ENCODE measurements at places on chromosomes 16 and 17.
A peak's percentile ranks its signal among the peaks of the same experiment; 100 is the strongest.

DNA sequence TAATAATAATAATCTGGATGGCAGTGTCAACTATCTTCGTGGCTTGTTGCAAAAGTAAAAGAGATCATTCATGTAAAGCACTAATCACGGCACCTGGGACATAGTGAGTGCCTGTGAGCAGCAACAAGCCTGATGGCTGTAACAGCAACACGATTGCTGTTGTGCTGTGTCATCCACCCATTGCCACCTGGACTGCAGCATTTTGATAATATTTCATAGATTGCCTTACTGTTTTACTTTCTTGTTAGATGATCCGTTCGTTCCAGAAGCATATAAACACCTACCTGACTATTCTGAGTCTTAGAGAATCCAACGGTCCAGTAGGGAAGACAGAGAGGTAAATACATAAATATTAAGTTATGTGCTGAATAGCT, 3.1 kb upstream of the MRPS23 start:
- no peak for DNase-seq

GRCh38 chr16:84270071-84270470, 24.6 kb upstream of the WFDC1 start:
- no peak for DNase-seq

DNA sequence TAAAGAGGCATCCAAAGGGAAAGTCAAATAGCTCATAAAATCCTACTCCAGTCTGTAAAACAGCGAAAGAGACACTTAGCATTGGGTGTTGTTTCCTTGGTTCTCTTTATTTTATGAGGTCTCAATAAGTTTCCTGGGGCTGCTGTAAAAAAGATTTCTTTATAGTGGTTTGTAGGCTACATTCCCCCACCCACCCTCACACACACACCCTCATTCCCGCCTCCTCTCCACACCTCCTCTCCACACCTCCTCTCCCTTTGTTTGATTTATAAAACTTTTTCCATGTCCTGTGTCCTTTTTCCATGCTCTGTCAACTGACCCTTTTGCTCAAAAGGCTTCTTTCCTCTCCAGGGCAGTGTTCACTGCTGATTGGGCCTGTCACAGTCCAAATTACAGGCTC, 178.9 kb upstream of the SOX9 start:
- DNase-seq, result no peak

GRCh38 chr17:68441070-68441770, 16.1 kb downstream of the WIPI1 start:
- DNase-seq, result no peak

DNA sequence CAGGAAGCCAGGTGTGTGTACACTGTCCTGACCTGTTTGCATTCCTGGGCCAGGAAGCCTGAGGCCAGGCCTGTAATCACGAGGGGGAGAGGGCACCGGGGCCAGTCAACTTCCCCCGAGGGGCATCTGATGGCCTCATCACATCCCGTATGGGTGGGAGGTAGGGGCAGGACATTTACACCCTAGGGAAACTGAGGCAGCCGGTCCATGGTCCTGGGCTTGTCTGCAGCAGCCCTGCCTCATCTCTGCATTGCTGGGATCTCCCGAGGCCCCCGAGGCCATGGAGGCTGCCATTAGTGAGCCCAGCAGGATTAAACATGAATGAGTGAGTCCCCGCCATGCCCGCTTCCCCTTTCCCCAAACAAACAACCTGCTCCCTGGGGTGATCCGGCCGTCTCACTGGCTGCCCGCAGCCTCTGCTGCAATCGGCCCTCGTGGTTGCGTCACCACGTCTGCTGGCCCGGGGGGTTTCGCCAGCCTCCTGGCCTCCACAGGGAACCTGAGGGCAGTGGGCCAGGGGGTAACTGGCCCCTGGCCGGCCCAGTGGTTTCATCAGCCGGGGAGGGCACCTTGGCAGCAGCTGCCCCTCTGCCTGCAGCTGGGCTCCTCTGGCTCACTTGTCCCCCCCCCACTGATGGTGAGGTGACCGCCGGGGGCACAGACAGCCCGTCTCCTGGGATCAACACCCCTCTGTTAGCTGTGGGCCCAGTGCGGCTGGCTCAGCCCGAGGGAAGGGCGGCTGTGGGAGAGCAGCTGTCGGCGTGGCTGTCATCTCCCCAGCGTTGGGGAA, 88.3 kb upstream of the GSE1 start:
- DNase-seq, result no peak

DNA sequence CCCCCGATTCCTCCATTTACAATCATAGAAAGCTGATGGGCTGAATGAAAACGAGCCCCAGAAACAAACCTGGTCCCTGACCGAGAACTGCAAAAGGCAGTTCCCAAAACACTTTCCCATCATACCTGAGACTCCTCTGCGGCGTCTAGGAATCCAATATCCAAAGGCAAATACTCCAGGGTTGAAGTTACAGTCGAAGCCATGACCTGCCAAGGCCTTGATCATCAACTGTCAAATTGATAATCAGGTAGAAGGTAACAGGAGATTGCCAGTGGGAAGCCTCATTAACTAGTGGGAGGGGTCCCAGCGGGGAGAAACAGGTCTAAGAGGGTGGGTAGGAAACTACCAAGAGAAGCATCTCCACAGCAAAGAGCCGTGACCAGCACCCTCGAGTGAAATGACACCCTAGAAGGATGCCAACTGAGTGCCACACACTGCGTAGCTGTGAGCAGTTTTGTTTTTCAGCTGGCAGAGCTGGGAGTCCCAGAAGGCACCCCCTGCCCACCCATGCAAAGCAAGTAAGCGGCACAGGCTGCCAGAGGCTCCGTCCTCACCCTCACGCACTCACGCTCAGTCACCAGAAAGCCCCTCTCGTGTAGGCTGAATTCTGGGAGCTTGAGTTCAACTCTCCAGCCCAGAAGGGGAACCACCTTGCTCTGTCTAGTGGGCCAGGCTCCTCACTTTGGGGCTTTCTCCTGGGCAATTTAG, 146.1 kb downstream of the GAS7 start:
- DNase-seq, result no peak

GRCh38 chr17:65790241-65790640, 228.8 kb upstream of the AXIN2 start:
- no peak for DNase-seq

DNA sequence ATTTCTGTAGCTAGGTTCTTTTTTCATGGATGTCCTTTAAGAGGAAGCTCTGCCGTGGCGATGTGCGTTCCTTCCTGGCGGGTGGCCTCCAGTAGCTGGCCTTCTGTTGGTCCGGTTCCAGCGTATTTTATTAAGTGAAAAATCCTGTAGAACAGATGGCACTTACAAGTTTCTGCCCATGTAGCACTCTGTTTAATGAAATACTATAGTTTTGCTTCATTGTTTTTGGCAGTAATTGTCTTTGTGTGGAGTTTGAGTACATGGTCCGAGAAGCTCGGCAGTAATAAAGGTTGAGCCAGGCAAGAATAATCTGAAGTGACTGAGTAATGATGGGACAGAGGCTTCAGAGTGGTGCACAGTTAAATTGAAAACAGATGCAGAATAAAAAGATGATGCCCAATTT, 20.4 kb downstream of the USP10 start:
- no peak for DNase-seq

DNA sequence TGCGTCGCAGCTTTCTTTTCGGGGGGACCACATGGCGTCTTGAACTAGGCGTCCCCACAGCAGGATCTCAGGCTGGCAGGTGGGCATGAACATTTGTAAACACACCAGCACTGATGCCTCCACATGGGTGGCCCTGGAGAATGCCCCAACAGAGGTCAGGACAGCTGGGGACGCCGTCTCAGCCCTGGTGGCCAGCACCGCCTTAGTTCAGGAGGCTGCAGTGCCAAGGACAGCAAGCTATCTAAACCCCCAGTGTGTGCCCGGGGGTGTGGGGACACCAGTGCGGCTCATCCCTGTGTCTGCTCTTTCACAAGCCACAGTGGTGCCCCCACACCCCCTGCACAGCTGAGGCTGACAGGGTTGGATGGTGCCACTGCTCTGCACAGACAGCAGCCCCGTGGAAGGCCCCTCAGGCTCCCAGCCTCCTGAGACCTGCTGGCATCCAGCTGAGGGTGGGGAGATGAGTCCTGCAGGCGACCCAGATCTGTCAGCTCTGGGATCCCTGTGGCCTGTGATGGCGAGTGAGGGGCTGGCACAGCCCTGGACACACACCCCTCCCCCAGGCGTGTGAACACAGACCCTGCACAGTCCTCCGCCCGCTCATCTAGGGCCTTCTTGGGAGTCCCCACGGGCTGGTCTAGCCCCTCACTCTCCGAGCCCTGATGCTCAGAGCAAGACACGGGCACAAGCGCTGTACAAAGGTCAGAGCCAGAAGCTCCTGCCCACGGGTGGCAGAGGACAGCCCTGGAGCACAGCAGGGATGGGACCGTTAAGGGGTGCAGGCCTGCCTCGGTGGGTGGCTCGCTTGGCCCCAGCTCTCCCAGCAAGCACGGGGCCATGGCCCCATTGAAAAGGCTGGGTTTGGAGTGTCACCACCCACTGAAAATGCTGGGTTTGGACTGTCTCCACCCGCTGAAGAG, 10.7 kb downstream of the FSCN2 start:
- no peak for DNase-seq

DNA sequence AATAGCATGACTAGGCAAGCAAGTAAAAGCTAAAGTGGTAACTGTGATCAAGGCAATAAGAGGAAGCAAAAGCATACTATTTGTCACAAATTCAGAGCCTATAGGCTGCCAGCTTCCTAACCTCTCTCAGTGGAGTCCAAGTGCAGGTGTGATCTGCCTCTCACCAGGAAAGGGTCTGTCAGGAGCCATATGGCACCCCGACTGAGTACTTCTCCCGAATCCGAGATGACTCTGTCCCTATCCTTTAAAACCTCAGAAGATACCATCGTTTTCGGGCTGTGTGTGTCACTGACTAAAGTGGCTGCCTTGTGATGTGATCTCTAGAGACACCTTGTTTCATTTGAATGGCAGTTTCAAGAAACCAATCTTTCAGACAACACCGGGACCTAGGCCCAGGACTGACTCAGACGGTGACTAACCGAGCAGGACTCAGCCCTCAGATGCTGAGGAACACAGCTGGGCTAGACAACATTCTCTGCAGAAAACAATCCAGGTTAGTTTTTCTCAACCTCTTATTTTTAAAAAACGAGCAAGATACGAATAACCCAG, 63.6 kb downstream of the SMG6 start:
- DNase-seq, result peak; percentile 51

DNA sequence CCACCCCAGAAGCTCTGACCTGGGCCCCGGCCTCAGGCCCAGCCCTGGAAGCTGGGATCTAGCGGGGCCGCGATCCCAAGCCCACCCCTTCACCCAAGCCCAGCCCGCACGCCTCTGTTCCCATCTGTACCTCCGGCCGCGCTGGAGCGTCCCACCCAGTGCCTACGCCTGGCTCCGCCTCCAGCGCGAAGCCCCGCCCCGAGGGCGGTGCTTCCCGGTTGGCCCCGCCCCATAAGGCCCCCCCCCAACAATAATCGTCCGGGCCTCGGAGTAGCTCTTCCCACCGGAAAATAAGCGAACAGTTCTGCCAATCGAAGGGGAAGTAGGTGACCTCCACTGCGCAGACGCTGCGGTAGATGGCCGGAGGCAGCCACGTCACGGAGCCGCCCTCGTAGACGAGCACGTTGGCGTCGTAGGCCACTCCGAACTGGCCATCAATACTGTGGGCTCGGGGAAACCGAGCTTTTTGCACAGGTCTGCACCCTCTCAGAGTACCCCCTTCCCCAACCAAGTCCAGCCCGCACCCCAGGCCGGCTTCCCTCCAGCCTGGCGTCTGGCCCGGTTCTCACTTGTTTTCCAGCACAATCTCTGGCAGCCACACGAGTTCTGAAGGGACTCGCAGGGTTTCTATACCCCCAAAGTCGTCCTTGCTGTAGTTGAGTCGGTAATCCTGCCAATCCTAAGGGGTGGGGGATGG, 1.1 kb downstream of the CHRNE start:
- DNase-seq, result no peak

DNA sequence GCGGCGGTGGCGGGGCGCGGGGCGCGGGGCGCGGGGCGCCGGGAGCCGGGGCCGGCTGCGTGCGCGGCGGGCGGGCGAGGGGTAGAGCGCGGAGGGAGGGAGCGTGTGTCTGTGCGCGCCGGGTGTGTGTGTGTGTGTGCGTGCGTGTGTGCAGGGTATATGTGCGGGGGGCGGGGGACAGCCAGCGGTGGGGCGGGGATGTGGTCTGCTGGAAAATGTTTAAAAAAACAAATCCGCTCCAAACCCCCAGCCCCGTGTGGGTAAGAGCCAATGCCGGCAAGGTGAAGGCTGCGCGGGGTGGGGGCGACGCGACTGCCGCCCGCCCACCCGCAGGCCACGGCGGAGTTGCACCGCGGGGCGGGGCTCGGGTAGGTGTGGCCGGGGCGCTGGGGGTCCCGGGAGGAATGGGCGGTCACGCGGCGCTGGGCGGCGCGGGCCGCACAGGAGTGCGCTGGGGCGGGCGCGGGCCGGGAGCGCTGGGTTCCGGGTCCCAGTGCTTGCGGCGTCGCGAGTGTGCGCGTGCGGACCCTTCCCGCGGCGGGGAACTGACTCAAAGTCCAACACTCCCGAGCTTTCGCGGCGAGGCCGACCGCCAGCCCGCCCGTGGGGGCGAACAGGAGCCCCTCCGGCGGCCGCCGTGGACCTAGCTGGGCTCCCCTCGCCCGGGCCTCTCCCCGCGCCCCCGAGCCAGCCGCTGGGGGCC, at the start of gene CYGB:
Gene CYGB (minus strand): TSS at position 132 of the 703 bp plus-strand sequence. CDS start 167 bp downstream, outside the sequence.
- no peak for DNase-seq

- DNase-seq, result peak; percentile 21
Observed at GRCh38 chr16:74760007-74760767, 14.4 kb downstream of the FA2H start.

GRCh38 chr16:31149894-31150890, at the start of gene PRSS36:
Gene PRSS36, minus strand, starts transcription at chr16:31150066. Its CDS starts 31 bp downstream, at chr16:31150035.
- DNase-seq, result no peak

- peak; percentile 25 for DNase-seq
Observed at GRCh38 chr16:58814348-58814801, 80.3 kb upstream of the GOT2 start.

DNA sequence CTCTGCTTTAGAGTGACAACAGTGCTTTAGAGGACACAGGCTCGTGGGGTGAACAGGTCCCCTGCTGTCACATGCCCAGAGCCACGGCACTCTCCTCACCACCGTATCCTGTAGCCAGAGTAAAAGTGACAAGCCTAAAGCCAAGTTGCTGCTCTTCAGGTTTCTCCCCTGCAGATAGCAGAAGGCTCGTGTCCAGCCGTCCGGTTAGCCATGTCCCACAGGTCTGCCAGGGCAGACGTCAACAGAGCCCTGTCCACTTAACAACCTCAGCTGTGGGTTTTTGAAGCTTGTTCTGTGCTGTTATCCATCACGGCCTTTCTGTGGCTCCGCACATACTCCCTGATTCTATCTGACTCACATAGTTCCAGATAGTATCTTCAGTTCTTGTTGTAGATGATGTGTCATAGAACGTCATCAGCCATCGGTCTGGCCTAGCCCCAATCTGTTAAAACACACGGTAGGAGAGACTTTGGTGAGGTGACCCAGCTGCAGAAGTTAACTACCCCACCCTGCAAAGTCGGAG, 100.7 kb downstream of the SOCS1 start:
- DNase-seq, result peak; percentile 61

GRCh38 chr16:59108374-59108773, 374.3 kb upstream of the GOT2 start:
- no peak for DNase-seq

GRCh38 chr16:88700636-88701482, 5.3 kb downstream of the RNF166 start:
- DNase-seq, result peak; percentile 96

DNA sequence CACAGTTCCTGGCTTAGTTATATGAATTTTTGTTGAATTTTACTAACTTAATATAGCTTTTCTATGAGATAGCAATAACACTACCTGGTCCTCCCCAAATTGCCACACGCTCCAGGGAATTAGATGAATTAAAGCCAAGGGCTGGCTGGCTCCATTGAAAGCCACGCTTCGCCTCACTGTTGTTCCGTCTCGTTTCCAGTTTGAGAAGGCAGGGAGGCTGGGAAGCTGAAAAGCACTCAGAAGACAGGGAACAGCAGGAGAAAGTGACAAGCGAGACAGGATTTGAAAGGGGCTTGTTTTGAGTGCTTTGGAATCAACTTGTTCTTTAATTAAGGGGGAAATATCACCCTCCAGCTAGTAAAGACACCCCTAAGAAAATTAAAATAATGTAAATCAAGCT, 425.3 kb downstream of the CA10 start:
- no peak for DNase-seq

All from activated CD4-positive, alpha-beta T cell treated with anti-CD3 and anti-CD28 coated beads, Interleukin-2, Interleukin-4, amounts not matched to agents 100 ng/mL and 50 ng/mL, durations not matched to agents 16 hours and 8 hours (primary cell).